Upper lobe of right lung (tissue), 1 donor: ENCODE measurements at places on chromosomes 12 and 14. TPM values are rescaled to one million over a fixed set of nuclear protein-coding genes. Genes with fewer than 3 reads are reported as not detected.
A peak's percentile ranks its signal among the peaks of the same experiment; 100 is the strongest.

- H3K27me3 ChIP-seq, result no peaks in the 10 kb centered on the region
- DNase-seq, result peak; percentile 52
- no peak overlapping the region for H3K4me3 ChIP-seq
- H3K27ac ChIP-seq, result no peak overlapping the region
- no peaks in the 10 kb centered on the region for H3K4me1 ChIP-seq
Observed at GRCh38 chr14:104855532-104856090, 9.5 kb upstream of the CEP170B start.

GRCh38 chr12:23493672-23494071 lies 455.8 kb downstream of the SOX5 start:
- H3K27me3 ChIP-seq, result no peaks in the 10 kb centered on the region
- H3K4me1 ChIP-seq, result no peaks in the 10 kb centered on the region
- no peaks in the 10 kb centered on the region for H3K36me3 ChIP-seq
- DNase-seq, result no peak
- H3K27ac ChIP-seq, result no peak overlapping the region
- no peak overlapping the region for H3K4me3 ChIP-seq

DNA sequence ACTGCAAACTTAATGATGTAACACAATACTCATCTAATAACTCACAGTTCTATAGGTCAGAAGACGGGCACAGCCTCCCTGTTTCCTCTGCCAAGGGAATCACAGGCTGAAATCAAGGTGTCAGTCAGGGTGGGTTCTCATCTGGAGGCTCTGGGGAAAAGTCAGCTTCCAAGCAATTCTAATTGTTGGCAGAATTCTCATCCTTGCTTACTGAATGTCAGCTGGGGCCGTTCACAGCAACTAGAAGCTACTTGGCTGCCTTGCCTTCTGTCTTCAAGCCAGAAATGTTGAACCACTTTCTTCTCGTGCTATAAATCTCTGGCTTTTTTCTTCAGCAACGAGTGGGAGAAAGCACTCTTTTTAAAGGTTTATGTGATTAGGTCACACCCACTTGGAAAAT lies 80.1 kb upstream of the PDZRN4 start:
- H3K4me3 ChIP-seq, result no peak overlapping the region
- DNase-seq, result no peak
- no peaks in the 10 kb centered on the region for H3K27me3 ChIP-seq
- no peaks in the 10 kb centered on the region for H3K4me1 ChIP-seq
- no peaks in the 10 kb centered on the region for H3K36me3 ChIP-seq

The KRT81 gene
- total RNA-seq, result not detected

The DDX54 gene
- 55.8 TPM for total RNA-seq

The FLRT2 gene
- total RNA-seq, result 13.3 TPM
